ENCODE measurements at places on chromosomes 13 and 19. TPM values are rescaled to one million over a fixed set of nuclear protein-coding genes. Genes with fewer than 3 reads are reported as not detected.

- H3K27ac ChIP-seq = no peak overlapping the region
- no peak for DNase-seq
- H3K36me3 ChIP-seq = no peaks in the 10 kb centered on the region
- no peaks in the 10 kb centered on the region for H3K27me3 ChIP-seq
- no peak overlapping the region for H3K4me3 ChIP-seq
These were observed 158.1 kb downstream of the ZIC5 start for GRCh38 chr13:99813336-99814095.

DNA sequence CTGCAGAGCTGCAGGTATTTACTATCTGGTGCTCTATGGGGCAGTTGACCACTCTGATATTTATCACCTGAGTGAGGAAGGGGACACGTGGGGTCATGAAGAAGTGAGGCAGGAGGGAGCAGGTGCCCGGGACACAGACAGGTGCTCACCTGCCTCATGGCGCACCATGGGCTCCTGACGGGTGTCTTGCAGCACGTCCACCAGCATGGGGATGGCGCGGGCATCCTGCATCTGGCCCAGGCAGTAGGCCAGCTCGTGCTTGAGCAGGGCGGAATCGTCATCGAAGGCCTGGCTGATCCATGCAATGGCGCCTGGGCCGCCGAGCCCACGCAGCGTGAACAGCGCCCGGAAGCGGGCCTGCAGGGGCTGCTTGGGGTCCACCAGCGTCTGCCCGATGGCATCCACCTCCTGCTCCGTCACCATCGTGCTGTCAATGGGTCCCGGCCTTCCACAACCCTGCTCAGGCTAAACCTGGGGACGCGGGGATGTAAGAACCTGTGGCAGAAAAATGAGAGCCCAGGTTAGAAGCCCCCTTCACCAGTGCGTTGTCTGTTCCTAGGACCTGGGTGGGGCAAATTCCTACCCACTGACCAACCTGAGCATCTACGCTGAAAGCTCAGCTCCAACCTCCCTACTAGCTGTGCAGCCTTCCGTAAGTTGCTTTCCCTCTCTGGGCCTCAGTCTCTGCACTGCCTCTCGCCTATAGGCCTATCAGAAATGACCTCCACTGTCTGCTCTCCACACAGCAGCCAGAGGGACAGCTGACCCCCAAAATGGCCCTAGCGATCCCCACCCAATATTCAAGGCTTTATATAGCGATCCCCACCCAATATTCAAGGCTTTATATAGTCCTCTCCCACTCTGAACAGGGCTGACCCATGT lies 3.8 kb downstream of the DOHH start:
- no peak for DNase-seq
- no peak overlapping the region for H3K4me3 ChIP-seq
- peaks cover 14% of the 10 kb centered on the region for H3K36me3 ChIP-seq
- no peaks in the 10 kb centered on the region for H3K27me3 ChIP-seq

SIGLEC11 gene
- not detected for total RNA-seq

ZNF570 gene
- 6.5 TPM for total RNA-seq

GRCh38 chr13:98334620-98335205 lies 157.6 kb upstream of the RNF113B start:
- no peaks in the 10 kb centered on the region for H3K27me3 ChIP-seq
- peaks cover 6% of the 10 kb centered on the region for H3K36me3 ChIP-seq
- H3K27ac ChIP-seq = no peak overlapping the region
- peaks cover 57% of the 10 kb centered on the region for H3K4me1 ChIP-seq

PCDH9 gene
- 10.1 TPM for total RNA-seq

- no peak for DNase-seq
- H3K4me3 ChIP-seq = no peak overlapping the region
- peaks cover 3% of the 10 kb centered on the region for H3K4me1 ChIP-seq
- no peak overlapping the region for H3K27ac ChIP-seq
- H3K36me3 ChIP-seq = no peaks in the 10 kb centered on the region
These were observed 52.8 kb downstream of the SPTBN4 start for GRCh38 chr19:40519352-40520322.

GRCh38 chr13:23580684-23581060 lies 10.5 kb downstream of the TNFRSF19 start:
- no peaks in the 10 kb centered on the region for H3K36me3 ChIP-seq
- peaks cover 9% of the 10 kb centered on the region for H3K27me3 ChIP-seq
- H3K27ac ChIP-seq = no peak overlapping the region
- H3K4me1 ChIP-seq = peaks cover 12% of the 10 kb centered on the region
- no peak for DNase-seq

DNA sequence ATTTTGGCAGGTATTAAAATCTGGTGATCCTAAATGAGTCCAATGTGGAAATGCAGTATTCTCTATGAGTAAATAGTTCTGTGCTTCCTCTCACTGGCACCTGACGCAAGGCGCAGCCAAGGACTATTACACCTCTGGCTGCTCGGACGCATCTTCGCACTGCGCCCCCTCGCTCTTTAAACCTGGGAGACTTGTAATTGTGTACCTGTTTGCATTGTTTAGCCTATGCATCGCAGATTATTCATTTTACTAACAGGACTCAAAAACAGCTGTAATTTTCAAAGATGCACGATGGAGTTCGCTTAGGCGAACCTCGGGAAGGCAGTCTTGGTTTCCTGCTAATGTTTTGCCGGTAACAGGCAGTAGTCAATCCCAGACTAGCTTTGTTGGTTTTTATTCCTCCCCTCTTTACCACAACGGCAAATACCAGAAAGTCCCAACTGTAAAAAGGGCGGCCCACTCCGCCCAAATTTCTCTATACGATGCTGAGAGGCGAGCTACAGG lies 113.2 kb downstream of the KCNRG start:
- peaks cover 25% of the 10 kb centered on the region for H3K27me3 ChIP-seq
- peaks cover 42% of the 10 kb centered on the region for H3K4me1 ChIP-seq
- no peak overlapping the region for H3K27ac ChIP-seq
- no peak overlapping the region for H3K4me3 ChIP-seq

GRCh38 chr13:58500938-58501337 lies 869.4 kb downstream of the PCDH17 start:
- no peak for DNase-seq
- H3K36me3 ChIP-seq = no peaks in the 10 kb centered on the region
- H3K4me1 ChIP-seq = no peaks in the 10 kb centered on the region
- no peaks in the 10 kb centered on the region for H3K27me3 ChIP-seq

ZNF574 gene
- 13.0 TPM for total RNA-seq

GRCh38 chr13:88701551-88701950 lies 1030.4 kb downstream of the SLITRK5 start:
- H3K4me1 ChIP-seq = no peaks in the 10 kb centered on the region
- no peak for DNase-seq
- no peaks in the 10 kb centered on the region for H3K36me3 ChIP-seq

IL12RB1 gene
- total RNA-seq = not detected

OR1M1 gene
- total RNA-seq = not detected

- no peaks in the 10 kb centered on the region for H3K36me3 ChIP-seq
- H3K27me3 ChIP-seq = no peaks in the 10 kb centered on the region
- DNase-seq = no peak
- no peak overlapping the region for H3K27ac ChIP-seq
- no peak overlapping the region for H3K4me3 ChIP-seq
These were observed 612.1 kb upstream of the KLHL1 start for GRCh38 chr13:70720386-70720785.

CD22 gene
- not detected for total RNA-seq

- peak overlapping the region; percentile 52 for H3K27ac ChIP-seq
- H3K4me1 ChIP-seq = peaks cover 50% of the 10 kb centered on the region
- DNase-seq = no peak
- H3K27me3 ChIP-seq = no peaks in the 10 kb centered on the region
- H3K36me3 ChIP-seq = peaks cover 30% of the 10 kb centered on the region
These were observed 11.6 kb upstream of the TOMM40 start for GRCh38 chr19:44879309-44880065.

PSPN gene
- 3.4 TPM for total RNA-seq

DNA sequence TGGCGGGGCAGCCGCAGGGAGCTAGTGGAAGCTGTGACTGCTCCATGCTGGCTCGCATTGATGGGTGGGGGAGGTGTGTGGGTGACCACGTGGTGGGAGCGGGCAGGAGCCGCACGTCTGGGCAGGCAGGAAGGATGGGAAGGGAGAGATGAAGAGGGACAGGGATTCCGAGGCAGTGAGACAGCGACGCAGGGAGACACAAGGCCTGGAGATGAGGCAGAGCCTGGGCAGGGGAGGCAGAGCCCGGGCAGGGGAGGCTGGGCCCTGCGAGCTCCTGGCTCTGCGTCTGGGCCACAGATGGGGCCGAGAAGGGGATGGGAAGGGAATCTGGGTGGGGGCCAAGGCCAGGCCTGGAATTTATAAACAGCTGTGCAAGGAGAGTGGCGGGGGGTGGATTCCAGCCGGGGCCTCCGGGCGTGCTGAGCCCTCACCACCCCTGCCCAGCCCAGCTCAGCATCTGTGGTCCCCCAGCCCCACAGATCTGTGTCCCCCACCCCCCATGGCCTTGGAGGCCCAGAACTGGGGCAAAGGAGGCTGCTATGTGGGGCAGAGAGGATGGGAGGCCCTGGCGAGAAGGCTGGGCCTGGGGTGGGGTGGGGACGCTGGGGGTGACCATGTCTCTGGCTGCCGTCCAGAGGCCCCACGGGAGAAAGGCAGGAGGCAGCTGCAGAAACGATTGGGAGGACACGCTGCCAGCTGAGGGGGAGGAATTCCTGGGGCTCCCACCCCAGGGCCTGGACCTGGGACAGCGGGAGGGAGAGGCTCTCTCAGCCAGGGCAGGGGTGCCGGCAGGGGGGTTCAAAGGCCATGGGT lies 6.0 kb downstream of the EHD2 start:
- peak overlapping the region; percentile 100 for H3K4me3 ChIP-seq
- H3K27me3 ChIP-seq = no peaks in the 10 kb centered on the region
- DNase-seq = peak; percentile 97
- peaks cover 31% of the 10 kb centered on the region for H3K36me3 ChIP-seq
- peaks cover 91% of the 10 kb centered on the region for H3K4me1 ChIP-seq
- H3K27ac ChIP-seq = peak overlapping the region; percentile 95

GRCh38 chr19:33774751-33775150 lies 21.9 kb upstream of the KCTD15 start:
- H3K4me1 ChIP-seq = peaks cover 4% of the 10 kb centered on the region
- H3K36me3 ChIP-seq = no peaks in the 10 kb centered on the region
- no peak for DNase-seq
- peaks cover 15% of the 10 kb centered on the region for H3K27me3 ChIP-seq

- no peak for DNase-seq
- no peak overlapping the region for H3K4me3 ChIP-seq
- H3K27me3 ChIP-seq = peaks cover 43% of the 10 kb centered on the region
- H3K36me3 ChIP-seq = no peaks in the 10 kb centered on the region
- H3K27ac ChIP-seq = no peak overlapping the region
These were observed 3.8 kb downstream of the CD22 start for GRCh38 chr19:35332817-35333216.

CDX2 gene
- total RNA-seq = not detected

FXYD3 gene
- total RNA-seq = not detected

- DNase-seq = no peak
- no peak overlapping the region for H3K4me3 ChIP-seq
- no peaks in the 10 kb centered on the region for H3K27me3 ChIP-seq
- peaks cover 12% of the 10 kb centered on the region for H3K36me3 ChIP-seq
- H3K4me1 ChIP-seq = peaks cover 7% of the 10 kb centered on the region
These were observed 60.0 kb downstream of the ZNF627 start for GRCh38 chr19:11657307-11657706.

DNA sequence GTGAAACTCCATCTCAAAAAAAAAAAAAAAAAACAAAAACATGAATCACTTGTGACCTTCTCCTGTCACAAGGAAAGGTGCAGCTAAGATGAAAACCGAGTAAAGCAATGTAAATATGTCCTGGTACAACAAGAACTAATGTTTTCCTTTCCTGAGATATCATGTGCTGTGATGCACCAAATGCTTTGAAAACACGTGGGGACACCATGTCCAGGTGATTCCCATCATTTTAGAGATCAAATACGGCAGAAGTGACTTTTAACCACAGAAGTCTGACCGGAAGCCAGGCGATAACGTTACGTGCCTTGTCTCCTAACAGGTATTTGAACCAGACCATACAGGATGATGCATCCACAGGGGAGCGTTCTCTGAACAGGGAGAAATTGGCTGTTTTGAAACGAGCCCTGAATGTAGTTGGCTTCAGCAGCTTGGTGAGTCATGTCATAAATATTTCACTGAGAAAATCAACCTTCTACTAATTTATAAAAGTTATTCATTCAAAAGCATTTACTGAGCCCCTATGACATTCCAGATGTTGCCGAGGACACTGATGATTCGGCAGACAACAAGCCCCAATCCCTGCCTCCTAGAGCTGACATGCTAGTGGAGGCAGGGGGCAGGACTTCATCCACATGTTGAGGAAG lies 328.1 kb downstream of the MYO16 start:
- H3K27ac ChIP-seq = peak overlapping the region; percentile 87
- no peak for DNase-seq
- no peaks in the 10 kb centered on the region for H3K27me3 ChIP-seq
- H3K36me3 ChIP-seq = no peaks in the 10 kb centered on the region
- H3K4me1 ChIP-seq = peaks cover 26% of the 10 kb centered on the region
- peak overlapping the region; percentile 35 for H3K4me3 ChIP-seq

DNA sequence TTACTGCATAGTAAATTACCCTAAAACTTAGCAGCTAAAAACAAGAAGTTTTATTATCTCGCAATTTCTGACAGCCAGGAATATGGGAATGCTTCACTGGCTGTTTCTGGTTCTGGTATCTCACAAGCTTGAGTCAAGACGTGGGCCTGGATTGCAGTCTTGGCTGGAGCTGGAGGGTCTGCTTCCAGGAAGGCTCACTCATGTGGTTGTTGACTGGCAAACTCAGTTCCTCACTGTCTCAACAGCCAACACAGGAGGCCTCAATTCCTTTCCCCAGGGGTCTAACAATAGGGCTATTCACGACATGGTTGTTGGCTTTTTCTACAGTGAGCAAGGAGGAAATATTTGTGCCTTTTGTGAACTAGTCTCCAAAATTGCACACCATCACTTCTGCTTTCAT lies 146.3 kb downstream of the GPC5 start:
- no peaks in the 10 kb centered on the region for H3K36me3 ChIP-seq
- no peak overlapping the region for H3K4me3 ChIP-seq
- peaks cover 10% of the 10 kb centered on the region for H3K4me1 ChIP-seq

CLEC11A gene
- total RNA-seq = 5.4 TPM

GRCh38 chr19:53461866-53462265 lies 5.7 kb upstream of the ZNF813 start:
- H3K27me3 ChIP-seq = no peaks in the 10 kb centered on the region
- H3K36me3 ChIP-seq = peaks cover 33% of the 10 kb centered on the region
- no peak overlapping the region for H3K27ac ChIP-seq
- no peak for DNase-seq

GRCh38 chr13:99296398-99296797 lies 10.8 kb downstream of the GPR183 start:
- peak overlapping the region; percentile 11 for H3K4me3 ChIP-seq
- no peaks in the 10 kb centered on the region for H3K27me3 ChIP-seq
- peaks cover 8% of the 10 kb centered on the region for H3K36me3 ChIP-seq

- H3K4me3 ChIP-seq = no peak overlapping the region
- H3K27me3 ChIP-seq = no peaks in the 10 kb centered on the region
- peaks cover 35% of the 10 kb centered on the region for H3K36me3 ChIP-seq
- DNase-seq = no peak
These were observed 3.2 kb downstream of the ZNF562 start for GRCh38 chr19:9671655-9672054.

DNA sequence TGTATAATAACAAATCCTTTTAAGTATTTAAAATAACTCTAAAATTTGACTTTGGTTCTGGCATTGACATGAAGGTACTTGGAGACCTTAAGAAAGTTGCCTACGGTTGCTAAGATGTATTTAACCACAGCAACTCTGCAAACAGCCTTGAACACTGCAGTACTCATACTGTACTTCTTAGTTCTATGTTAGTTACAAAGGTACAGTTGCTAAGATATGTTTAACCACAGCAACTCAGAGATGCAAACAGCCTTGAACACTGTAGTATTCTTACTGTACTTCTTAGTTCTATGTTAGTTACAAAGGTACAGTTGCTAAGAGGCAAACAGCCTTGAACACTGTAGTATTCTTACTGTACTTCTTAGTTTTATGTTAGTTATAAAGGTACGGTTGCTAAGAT lies 268.3 kb upstream of the MIR17HG start:
- H3K27ac ChIP-seq = no peak overlapping the region
- H3K36me3 ChIP-seq = no peaks in the 10 kb centered on the region
- peaks cover 3% of the 10 kb centered on the region for H3K27me3 ChIP-seq
- no peaks in the 10 kb centered on the region for H3K4me1 ChIP-seq

KLF1 gene
- total RNA-seq = not detected
